ENCODE measurements at places on chromosomes 1 and 21.

- no peak for DNase-seq
Observed at GRCh38 chr1:13663969-13664368, 36.0 kb upstream of the PRDM2 start.

DNA sequence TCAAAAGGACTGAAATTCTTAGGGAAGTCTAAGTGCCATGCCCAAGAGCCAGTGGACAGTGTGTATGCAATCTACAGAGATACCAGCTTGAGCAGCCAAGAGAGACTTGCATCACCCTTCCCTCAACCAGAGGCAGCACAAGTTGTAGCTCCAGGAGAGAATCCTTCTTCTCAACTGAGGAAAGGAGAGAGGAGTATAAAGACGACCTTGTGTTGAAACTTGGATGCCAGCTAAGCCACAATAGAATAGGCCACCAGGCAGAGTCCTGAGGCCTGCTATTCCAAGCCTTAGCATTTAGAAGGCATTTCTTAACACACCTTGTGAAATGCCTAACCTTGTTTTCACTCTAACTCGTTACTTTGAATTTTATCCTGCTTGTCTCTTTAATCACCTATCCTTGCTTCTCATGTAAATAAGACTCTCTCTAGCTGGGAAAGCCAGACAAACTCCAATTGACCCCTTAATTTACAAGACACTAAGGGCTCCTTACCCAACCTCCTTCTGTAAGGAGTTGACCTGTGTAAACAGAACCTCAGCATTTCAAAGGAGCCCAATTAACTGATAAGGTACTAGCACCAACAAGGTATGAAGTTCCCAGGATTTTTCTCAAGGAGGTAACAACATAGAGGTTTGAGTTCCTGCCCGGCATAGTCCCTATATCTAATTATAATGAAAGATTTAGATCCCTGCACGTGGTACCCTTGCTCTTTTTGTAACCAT is 738.8 kb downstream of the AMY1C start:
- DNase-seq = no peak

DNA sequence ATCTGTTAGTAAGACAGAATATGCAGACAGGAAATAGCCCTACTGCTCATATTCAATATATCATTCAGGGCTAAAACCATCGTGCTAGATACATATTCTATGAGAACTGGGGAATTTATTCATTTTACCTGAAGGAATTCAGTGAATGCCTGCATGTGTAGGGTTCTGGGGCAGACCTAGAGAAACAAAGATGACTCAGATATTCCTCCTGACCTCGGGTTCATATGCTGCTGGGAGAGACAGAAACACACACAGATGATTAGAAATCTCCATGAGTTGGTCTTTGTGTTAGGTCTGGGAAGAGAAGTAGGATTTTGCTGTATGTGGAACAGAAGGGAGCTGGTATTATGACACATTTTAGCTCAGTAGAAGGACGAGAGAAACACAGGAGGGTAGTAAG is 176.5 kb upstream of the ST6GALNAC5 start:
- DNase-seq = no peak

- no peak for DNase-seq
Observed at GRCh38 chr1:3450983-3451382, 3.5 kb upstream of the ARHGEF16 start.

DNA sequence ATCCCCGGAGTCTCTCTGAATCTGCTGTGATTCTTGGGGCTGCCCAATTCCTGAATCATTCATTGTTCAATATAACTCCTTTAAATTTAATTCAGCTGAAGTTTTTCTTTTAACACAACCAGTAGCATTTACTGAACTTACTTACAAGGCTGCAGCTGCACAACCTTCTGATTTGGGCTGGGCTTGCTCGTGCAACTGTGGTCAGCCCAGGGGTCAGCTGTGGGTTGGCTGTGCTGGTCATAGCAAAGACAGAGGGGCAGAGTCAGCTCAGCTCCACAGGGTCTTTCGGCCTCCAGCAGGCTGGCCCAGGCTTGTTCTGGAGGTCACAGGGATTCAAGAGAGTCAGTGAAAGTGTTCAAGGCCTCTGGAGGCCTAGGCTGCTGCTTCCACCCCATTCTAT is 186.1 kb downstream of the MATN1 start:
- no peak for DNase-seq

- DNase-seq = no peak
Observed at GRCh38 chr1:200934676-200935245, 40.1 kb downstream of the INAVA start.

DNA sequence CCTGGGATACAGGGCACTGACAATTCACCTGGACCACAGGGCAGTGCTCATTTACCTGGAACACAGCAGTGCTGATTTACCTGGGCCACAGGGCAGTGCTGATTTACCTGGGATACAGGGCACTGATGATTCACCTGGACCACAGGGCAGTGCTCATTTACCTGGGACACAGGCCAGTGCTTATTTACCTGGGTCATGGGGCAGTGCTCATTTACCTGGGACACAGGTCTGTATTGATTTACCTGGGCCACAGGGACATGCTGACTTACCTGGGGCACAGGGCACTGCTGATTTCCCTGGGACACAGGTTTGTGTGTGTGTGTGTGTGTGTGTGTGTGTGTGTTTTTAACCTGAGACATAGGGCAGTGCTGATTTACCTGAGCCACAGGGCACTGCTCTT is 261.7 kb downstream of the MATN1 start:
- DNase-seq = no peak

DNA sequence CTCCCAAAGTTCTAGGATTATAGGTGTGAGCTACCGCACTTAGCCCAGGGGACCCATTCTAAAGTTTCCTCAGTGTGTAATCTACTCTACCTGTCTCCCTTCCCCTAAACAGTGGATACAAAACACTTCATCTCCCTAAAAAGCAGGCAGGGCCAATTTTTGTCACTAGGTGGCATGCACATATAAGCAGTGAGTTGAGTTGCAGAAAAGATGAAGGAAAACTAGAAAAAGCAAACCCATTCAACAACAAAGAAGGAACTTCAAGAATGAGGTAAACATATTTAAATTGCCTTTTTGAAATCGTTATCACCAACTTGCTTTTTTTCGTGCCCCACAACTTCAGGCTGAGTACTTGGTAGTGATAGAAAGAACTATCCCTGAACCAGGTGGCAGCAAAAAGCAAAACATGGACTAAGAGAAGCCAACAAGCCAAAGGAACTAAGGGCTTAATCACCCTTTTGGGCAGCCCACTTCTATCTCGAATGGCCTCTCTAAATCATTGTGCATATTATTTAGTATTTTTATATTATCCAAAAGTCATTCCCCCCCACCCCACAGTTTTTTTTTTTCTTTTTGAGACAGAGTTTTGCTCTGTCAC is 19.7 kb upstream of the ALDH9A1 start:
- DNase-seq = peak; percentile 28

- no peak for DNase-seq
Observed at GRCh38 chr21:14454016-14455009, 71.4 kb upstream of the HSPA13 start.

- DNase-seq = peak; percentile 40
Observed at GRCh38 chr1:150973258-150973835, 1.3 kb downstream of the CERS2 start.

DNA sequence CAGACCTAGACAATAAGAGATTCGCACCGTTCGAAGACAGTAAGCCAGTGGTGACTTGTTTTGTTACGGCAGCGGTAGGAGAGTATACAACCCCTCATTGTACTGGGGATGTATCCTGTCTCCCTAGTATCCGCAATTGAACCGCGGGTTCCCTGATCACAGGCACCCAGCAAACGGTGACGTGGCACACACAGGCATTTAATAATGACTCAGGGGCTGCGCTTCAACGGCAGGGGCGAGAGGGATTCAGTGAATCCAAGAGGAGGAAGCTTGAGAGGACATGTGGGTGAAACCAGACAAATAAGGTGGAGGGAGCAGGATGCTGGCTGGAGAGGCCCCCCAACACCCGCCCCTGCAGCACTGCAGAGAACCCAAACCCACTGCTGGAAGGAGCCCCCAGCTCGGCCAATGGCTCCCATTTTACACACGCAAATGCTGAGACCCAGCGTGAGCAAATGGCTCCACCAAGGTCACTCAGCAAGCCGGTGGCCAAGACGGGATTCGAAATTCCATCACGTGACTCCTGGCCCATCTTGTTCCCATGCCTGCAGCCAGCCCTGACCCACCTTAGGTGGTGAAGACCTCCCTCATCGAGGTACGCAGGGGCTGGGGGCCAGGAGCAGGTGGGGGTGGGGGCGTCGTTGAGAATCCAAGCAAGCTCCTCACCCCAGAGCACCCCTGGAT is 149.9 kb downstream of the SYF2 start:
- no peak for DNase-seq

GRCh38 chr1:9595156-9595967 is 6.7 kb downstream of the TMEM201 start:
- no peak for DNase-seq

GRCh38 chr21:45294509-45295291 is 7.0 kb upstream of the POFUT2 start:
- peak; percentile 17 for DNase-seq

- DNase-seq = no peak
Observed at GRCh38 chr1:177307771-177308170, 137.0 kb downstream of the BRINP2 start.

GRCh38 chr1:58739856-58740466 is 40.1 kb upstream of the MYSM1 start:
- DNase-seq = no peak

DNA sequence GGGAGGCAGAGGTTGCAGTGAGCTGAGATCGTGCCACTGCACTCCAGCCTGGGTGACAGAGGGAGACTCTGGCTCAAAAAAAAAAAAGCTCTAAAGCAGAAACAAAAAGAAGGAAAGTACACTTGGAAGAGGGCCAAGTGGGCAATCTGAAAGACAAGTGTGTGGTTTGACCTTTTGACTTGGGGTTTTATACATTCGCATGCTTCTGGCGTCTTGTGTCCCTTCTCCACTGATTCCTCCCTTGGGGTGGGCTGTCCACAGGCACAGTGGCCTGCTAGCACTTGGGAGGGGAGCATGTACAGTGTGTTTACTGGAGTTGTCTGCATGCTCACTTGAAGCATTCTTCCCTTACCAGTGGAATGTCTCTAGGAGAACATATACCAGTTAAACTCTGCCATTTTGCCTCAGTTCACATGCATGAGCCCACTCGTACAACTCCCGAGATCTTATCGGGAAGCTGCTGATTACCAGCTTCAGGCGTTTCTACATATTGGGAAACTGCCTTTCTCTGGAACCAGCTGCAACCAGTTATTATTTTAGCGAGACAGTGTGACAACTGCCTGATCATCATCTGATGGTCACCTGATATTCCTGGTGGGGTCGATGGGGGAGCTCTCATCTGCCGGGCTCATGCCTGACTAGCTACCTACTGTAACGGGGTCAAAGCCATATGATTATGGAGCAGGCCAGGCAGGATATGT is 113.5 kb upstream of the ZNF678 start:
- no peak for DNase-seq

DNA sequence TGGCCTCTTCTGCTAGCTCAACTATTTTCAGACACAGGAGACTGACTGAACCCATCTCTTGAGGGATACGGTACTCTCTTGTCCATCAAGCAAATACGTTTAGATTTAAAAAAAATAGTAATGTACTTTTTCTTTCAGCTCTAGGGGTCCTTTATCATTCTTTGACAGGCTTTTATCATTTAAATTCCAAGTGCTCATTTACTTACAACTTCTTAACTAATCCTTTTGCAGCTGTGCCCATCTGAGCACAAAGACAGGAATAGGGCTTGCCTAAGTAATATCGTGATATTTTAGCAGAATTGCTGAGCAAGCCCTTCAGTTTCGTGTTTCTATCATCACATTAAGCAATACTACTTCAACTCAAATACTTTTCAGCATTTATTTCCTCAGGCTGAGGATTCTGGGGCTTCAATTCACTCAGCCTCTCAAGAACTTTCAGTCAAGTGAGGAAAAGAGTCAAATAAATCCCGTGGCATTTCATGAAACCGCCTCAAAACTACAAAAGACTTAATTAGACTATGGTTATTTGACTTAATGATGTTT is 317.6 kb downstream of the BACH1 start:
- DNase-seq = no peak

GRCh38 chr1:83511146-83511726 is 487.7 kb downstream of the TTLL7 start:
- no peak for DNase-seq

GRCh38 chr1:156862584-156862983 is 1.9 kb downstream of the NTRK1 start:
- DNase-seq = no peak

- no peak for DNase-seq
Observed at GRCh38 chr1:29991025-29991424, 732.4 kb downstream of the MATN1 start.

DNA sequence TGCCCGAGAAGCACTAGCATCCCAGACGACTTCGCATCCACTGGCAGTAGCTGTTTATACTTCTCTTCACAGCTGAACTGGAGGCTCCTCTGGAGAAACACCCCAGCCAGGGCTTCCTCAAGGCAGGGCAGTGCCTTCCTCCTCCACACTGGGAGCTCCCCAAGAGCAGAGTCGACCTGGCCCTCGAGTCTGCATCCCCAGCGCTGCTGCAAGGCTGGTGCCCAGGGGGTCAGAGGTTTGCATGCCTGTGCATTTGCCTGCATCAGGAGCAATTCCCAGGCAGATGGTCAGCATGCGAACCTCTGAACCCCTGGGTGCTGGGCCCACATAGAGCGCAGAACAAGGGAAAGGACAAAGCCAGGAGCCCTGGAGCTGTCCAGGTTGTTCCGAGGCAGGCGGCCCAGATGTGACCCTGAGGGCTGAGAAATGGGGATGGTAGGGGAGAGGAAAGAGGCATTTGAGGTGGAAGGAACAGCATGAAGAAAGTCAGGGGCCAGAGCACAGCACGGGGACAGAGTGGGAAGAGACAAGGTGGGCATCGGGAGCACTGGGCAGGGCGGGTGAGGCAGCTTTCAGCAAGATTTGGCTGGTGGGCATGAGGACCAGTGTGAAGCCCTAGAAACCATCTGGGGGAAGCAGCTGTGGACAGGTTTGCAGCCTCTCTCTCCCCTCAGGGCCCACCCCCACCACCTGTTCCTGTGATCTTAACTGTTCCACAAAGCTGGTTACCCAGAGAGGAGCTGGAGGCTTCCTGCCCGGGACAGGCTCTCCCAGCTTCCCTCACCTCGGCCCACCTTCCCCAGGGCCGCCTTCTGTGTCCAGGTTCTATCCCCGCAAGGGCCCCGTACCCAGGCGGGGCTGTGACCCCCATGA is 6.4 kb upstream of the S100A8 start:
- no peak for DNase-seq

GRCh38 chr1:217585577-217585976 is 45.3 kb downstream of the GPATCH2 start:
- DNase-seq = no peak

DNA sequence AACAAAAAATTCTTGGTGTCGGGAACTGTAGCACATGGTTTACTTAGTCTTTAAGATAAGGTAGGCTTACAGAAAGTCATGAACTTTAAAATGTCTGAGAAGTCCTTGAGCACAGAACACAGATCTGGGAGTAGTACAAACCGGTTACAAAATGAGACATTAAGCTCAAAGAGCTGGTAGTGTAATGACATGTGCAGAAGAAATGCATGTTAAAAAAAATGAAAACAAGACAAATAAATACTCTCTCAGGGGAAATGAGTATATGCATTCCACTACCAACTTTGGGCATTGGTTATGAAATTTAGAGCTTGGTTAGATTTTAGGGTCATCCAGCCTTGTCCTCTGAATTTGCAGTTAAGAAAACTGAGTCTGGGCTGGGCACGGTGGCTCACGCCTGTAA is 91.5 kb upstream of the F3 start:
- DNase-seq = no peak

Measured in activated T-cell treated with anti-CD3 and anti-CD28 coated beads, Interleukin-2, amount 50 U/mL, for 48 hours (primary cell).